ENCODE measurements at places on chromosomes 12 and 14. TPM values are rescaled to one million over a fixed set of nuclear protein-coding genes. Genes with fewer than 3 reads are reported as not detected.

DNA sequence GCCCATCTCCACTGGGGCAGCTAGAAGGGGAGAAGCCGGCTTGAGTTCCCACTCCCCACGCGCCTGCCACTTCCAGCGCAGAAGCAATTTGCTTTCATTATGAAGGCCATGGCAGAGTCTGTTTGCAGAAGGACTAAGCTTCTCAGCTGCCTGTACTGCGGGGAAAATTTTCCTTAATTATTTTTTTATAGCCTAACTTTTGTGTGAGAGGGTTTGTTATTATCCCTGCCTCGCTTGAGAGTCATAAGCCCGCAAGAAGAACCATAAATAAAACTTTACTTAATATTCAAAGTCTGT lies 56.0 kb upstream of the DLK1 start:
- no peak for DNase-seq

DNA sequence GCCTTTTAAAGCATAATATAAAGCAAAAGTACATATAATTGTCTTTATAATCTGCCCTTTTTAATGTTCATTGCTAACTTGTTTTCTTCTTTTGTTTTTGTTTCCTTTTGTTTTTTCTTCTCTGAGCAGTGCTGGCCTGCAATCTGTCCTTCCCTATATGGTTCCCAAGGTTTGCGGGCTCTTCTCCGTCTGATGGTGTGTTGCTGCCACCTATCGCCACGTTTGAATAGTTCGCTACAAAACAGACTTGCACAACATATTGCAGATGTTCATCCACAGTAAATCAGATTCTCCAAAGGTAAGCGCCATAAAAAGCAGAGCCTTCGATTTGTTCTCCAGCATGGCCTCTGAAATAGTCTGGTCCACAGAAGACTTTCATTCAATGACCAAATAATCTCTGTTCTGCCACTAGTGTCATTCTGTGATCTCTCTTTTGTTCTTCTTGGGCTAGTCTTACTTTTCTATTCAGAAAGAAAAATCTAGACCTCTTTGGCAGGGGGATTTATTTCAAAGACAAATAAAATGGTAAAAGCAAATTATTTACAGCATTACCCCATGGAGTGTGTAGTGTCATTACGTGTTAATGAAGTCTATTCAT lies 33.5 kb downstream of the C12orf50 start:
- peak; percentile 9 for DNase-seq

DNA sequence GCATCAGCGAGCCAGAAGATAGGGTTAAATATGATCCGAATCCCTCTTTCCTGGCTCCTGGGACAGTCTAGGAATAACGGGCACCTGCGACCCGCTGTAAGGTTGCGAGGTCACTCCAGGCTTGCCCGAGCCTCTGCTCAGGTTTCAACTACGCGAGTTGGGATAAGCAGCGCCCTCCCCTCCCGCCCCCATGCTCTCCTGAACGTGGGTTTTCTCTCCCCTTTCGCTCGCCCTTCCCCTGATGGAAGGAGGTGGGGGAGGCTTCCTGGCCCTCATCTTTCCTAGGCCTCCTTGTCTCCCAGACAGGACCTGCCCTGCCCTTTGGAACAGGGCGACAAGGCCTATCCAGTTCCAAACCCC lies 753 bp upstream of the ATP5MC2 start:
- DNase-seq: no peak

- no peak for DNase-seq
Measured at GRCh38 chr14:22908601-22909000, 10.3 kb downstream of the RBM23 start.

The HEBP1 gene
- 13.0 TPM for total RNA-seq

The NR4A1 gene
- total RNA-seq: 2.2 TPM

The KRT6B gene
- not detected for total RNA-seq

The OLR1 gene
- total RNA-seq: not detected

The KLRC1 gene
- total RNA-seq: not detected

The PLD4 gene
- not detected for total RNA-seq

The NTF3 gene
- total RNA-seq: 1.9 TPM

The CDKN1B gene
- total RNA-seq: 14.3 TPM

The PLEK2 gene
- 35.5 TPM for total RNA-seq

Data from epithelial cell of proximal tubule (primary cell).